ENCODE measurements at places on chromosomes 13 and 19.

DNA sequence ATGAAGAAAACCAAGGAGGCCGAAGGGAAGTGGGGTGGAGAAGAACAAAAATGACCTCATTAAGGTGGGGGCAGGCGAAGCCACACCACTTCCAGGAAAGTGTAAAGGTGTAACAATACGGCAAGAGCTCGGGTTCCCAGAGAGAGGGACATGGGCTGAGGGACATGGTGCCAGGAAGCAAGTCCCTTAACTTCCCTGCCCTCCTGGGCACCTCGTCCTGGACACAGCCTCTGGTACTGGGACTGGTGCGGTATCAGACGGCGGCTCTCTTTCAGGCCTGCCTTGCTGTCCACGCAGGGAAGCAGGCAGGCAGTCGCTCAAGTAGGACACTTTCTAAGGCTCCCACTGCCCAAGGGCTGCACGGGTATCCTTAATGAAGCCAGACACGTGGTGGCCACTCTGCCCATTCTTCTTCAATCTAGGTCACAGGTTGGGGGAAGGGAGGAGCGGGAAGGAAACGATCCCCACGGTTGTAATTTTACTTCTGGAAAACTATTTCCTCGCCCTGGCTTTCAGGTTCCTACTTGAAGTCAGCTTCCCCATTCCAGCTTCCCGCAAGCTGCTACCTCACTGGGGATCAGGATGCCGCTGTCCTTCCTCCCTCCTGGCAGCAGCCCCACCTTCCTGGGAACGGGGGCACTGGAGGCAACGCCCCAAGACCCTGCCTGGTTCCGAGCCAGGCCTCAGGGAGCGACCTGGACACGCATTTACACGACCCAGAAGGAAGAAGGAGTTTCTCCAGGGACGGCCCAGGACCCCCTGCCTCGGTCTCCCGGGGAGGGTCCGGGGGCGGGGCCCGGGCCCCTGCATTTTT is 1.2 kb downstream of the AP3D1 start:
- DNase-seq, result no peak

DNA sequence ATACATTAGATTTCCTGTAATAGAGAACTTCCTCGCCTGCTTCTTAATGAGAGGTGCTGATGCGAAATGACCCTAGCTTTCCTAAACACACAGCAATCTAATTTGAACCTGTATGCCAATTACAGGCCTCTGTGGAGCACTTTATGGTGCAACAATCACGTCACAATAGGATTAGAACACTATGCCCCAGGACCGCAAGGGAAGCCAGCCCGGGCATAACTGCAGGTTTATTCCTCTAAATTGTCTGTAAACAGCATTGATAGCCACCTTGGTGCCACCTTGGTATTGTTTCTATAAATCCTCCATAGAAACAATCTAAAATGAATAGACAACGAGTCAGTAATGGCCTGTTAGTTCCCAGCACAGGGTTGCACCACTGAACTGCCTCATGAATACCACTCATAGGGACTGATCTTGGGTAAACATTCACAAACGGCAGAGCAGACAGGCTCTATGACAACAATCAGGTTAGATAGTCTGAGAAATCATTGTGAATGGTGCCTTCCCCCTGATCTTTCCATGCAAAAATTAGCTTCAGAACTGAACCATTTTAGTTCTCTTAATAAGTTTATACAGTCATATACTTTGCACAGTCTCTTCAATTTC is 182.5 kb upstream of the OBI1 start:
- DNase-seq, result no peak

DNA sequence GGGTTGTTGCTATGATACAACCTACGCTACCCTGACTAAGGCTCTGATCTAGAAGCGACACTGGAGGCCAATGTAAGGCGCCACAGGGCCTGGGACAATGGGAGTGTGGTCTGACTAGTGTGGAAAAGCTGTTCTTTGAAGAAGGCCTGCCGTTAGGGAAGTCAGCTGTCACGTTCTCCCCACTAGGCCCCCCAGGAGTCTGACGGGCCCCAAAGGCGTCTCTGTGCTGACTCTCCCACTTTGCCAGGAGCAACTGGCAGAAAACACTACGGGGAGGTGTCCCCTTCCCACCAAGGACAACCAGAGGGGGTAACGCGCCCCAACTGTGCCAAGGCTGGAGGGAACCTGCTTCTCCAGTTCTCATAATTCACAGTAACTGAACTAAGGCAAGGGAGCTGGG is 25.3 kb upstream of the EIF3G start:
- no peak for DNase-seq

DNA sequence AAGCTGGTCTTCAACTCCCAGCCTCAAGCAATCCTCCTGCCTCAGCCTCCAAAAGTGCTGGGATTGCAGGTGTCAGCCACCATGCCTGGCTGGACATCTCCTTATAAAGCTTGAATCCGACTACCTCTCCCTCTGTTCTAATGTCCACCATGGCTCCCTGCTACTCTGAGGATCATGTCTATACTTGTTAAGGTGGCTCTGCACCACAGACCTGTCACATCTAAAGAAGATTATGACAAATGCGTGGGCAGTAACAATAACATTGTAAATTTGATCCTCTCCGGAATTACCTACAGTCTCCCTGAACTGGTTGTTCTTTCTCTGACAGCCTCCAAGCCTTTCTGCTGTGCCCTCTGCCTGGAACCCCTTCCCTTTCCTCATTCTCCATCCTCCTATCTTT is 1.8 kb downstream of the NXNL1 start:
- no peak for DNase-seq

DNA sequence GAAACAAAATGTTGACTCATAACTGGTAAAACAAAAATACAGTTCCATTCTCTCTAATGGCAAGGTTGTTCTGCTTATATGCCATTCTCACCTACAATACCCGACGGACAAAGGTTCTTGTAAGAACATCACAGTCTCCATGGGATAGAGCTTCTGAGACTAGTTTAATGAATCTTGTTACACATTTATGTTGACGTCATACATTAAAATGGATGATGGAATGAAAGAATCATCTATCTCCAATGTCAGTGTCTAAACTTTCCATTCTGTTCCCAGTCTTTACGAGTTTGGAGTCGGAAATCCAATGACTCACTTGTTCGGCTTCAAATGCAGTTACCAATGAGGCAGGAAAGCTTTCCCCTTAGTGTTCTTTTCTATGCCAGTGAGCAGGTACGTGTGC is 17.7 kb downstream of the ZNF160 start:
- no peak for DNase-seq

- peak; percentile 80 for DNase-seq
Measured at GRCh38 chr19:18112989-18113478, 15.5 kb downstream of the MAST3 start.

DNA sequence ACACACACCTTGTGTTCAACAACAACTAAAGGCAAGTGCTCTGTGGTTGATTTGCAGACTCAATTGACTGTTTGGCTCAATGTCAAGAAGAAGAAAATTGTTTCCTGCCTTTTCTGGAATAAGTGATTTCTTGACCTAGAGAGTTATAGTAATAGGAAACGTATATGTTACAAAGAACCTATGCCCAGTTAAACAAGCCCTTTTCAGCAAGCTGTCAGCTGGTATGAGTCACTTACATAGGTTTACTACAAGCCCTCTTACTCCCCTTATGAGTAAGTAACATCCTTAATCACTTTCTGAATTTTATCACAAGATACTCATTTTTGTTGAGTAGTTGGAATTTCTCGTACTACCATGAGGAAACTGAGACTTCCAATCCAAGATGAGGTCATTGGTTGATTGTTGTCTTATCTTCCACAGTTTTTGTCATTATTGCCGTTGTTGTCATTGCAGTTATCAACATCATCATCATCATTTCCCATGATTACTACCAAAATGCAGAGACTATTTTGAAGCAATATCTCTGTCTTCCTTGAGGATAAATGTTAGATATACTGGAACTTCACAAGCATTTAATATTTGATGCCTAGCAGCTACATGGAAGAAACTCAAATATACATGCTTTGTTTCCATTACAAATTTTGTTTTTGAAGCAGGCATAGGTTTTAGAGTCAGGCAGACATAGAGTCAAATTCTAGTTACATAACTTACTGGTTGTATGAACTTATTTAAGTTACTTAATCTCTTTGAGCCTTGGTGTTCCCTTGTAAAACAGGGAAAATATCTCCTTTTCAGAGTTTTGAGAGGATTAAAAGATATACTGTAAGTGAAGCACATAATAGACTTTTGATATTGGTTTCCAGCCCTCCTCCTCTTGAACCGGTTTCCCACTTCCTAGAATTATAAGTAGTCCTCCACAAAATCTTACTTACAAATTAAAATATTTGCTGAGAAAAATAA is 106.0 kb downstream of the RAP2A start:
- no peak for DNase-seq

- DNase-seq, result no peak
Measured at GRCh38 chr13:94079876-94080275, 399.6 kb downstream of the DCT start.

GRCh38 chr19:5926641-5927440 is 12.8 kb downstream of the CAPS start:
- DNase-seq, result no peak

DNA sequence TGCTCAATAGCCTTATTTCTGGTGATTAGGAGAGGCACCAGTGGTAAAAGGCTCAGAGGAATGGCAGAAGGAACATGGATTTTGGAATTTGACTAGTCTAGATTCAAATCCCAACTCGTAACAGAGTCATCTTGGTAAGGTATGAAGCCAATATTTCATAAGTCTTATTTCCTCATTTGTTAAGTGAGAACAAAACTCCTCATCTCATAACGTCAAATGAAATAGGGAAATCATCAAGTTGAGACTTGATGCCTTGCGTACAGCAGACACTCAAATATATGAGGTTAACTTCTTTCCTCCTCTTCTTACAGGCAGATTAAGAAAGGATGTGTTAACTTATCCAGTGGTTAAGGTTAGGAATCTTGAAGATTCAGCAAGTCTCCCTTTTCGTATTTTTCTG is 189.2 kb downstream of the DLEU7 start:
- DNase-seq, result no peak

DNA sequence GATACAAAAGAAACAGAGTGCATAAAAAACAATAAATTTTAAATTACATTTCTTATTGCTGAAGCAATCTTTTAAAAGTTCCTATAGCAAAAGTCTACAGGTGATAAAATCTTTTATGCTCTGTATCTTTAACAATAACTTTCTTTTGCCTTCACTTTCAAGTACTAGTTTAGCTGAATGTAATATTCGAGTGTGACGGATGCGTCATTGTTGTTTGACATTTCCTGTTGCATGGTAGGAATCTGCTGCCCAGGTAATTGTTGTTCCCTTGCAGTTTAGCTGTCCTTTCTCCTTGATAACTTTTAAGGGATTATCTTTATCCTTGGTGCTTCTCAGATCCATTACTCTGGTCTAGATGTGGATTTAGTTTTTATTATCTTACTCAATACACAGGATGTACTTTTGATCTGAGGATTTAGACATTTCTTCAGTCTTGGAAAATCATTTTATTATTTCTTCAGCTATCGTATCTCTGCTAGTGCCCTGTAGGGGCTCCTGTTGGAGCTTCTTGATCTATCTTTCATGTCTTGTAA is 2.1 kb upstream of the CPB2 start:
- no peak for DNase-seq

GRCh38 chr13:87712012-87712411 is 40.8 kb downstream of the SLITRK5 start:
- no peak for DNase-seq

DNA sequence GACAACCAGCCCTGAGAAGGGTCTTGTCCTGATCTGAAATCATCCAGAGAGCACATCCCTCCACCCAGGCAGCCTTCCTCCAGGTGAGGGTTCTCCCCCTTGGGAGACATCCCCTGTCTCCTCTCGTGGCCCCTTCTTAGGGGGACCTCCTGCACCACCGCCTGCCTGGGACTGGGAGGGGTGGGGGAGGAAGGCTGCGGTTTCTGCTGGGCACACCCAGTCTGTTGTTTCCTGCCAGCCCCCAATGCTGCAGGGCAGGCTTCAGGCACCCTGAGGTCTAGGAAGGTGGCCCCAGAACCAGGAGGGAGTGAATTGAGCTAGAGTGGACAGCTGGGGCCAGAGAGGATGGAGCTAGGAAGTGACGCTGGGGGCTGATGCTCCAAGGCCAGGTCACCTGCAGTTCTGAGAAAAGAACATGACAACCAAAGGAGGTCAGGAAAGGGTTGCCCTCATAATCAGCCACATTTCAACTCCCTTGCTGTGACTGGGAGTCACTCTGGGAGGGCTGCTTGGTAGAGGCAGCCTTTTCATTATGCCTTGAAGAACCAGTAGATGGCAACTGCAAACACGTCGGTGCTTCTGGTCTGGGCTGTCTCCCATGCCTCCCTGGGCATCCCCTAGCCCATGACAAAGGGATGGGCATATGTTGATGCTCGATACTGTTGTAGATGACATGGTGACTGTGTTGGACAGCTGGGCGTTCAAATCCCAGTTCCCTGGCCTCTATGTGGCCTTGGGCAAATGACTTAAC is 1.4 kb downstream of the ARHGEF18 start:
- no peak for DNase-seq

DNA sequence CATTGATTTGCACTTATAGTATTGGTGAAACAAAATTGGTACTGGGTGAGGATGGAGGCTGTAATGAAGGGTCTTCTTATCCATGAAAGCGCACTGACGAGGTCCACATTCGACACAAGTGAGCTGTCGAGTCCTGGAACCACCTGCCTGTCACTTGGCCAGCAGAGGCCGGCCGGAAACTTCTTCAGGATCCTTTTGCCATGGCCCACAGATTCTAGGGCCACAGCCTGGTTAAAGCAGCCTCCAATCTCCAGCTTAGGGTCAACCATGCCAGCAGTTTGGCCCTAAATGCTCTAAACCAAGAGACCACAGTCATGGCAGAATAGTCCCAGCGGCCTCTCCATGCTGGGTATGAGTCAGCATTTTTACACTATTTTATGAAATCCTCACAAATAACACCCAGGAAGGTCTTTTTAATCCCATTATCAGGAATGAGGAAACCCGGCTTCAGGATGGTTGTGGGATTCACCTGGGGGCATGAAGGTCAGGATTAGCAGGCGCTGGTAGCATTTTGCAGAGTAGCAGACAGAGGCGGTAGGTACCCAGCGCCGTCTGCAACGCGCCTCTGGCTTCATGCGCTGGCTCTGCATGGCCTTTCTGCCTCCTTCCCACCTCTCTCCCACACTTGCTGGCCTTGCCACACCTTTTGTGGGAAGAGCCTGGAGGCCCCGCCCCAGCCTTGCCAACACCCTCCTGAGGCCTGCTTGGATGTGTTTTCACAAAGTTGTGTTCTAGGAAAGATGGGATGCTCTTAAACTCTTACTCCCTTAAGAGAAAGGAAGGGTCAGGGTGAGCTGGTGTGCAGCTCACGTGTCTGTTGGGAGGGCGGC is 15.2 kb downstream of the GAS6 start:
- no peak for DNase-seq

DNA sequence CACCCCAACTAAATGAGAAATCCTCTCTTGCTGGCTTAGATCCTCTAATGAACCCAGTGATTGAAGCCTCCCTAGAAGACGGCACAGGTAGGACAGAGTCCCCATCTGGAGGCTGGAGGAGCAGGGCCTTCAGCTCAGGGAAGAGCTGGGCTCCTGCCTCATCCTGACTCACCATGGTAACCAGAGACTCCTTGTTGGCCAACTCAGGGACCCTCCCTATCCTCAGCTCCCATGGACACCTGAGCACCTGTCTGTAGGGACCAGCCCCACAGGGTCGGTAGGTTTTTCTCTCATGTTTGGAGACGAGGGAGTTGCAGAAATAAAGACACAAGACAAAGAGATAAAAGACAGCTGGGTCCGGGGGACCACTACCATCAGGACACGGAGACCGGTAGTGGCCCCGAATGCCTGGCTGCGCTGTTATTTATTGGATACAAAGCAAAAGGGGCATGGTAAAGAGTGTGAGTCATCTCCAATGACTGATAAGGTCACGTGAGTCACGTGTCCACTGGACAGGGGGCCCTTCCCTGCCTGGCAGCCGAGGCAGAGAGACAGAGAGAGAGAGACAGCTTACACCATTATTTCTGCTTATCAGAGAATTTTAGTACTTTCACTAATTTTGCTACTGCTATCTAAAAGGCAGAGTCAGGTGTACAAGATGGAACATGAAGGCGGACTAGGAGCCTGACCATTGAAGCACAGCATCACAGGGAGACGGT is 26.6 kb downstream of the SIGLEC7 start:
- no peak for DNase-seq
